ENCODE measurements at places on chromosomes 1 and 21.

DNA sequence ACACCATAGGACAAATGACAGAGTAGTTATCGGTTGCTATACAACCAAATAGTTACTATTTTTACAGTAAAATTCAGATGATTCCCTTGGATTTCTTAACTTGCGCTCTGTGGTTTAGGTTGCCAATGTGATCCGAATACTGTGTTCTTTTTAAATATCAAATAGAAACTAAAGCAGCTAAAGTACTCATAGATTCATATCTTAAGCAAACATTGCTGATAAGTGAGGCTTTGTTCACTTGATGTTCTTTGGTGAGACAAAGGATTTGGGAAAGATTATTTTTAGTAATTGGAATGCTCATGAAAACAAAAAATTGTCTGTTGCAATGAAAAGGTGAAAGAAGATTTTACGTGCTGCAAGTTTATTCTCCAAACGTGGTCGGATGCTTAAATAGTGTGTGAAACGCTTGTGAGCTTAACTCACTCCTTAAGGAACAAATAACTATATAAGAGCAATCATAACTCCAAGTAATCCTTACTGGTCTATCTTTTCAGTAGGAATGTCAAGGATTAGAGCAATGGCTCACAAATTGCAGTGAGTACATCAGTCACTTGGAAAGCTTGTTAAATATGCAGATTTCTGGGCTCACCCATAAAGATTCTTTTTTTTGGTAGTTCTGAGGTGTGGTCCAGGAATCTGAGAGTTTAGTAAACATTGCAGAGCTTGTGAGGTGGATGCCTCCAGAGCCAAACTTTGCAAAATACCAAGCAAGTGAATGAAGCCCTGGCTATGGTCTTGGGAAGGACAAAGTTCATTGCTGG, 31.8 kb upstream of the PDC start:
- DNase-seq, result no peak

GRCh38 chr1:72009173-72010093, 272.9 kb downstream of the NEGR1 start:
- DNase-seq, result no peak

DNA sequence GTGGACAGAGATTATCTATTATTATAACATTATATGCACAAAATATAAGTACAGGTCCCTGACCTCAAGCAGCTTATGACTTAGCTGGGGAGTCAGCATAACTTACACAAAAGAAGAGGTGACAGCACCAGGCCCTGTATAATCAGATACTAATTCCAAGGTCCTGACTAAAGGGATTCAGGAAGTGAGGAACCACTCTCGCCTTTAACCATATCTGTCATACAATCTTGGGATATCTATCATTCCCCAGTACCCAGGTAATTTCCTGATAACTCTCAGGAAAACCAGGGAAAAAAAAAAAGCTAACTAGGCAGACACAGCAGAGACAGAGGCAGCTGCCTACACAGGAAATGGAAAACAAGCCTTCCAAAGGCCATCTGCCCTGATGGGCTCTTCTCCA, 78.5 kb upstream of the CAMK1G start:
- DNase-seq, result no peak

DNA sequence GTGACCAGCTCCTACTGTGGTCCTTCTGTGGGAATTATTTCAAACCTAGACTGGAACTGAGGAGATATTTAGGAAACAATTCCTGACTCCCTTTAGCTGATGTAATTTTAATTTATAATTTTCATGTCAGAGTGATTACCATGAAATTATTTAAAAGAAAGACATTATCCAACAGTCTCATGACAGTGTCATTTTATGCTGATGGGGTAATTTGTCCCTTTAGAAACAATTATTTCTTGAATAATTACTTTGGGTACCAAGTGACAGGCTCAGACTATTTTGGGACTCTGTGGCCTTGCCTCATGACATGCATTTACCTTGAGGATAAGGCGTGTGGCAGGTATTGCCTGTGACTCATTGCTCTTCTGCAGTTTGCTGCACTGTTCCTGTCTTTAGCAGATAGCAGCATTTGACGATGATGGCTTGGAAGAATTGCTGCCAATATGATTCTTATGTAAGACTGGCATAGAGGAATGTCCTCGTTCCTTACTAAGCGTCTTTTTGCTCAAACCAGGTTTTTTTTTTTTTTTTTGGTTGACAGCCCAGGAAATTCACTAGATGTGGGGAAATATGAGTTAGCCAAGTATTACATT, 206.0 kb upstream of the HMCN1 start:
- no peak for DNase-seq

DNA sequence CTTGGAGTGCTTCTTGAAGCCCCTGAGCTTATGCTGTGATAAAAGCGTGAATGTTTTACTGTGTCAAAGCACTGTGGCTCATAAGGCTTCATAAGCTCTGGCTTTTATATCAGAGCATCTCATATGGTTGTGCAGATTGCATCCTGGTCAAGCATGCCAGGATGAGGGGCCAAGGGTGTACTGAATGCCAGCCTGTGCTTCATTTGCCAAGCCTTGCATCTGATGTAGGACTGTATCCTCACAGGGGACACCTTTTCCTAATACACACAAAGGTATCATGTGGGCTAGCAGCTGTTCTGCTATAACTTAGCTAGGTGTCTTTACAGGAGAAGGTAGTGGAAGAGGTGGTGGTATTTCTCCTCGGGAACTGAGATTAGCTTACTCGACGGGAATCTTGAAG, 134.7 kb downstream of the ST6GALNAC3 start:
- DNase-seq, result no peak

DNA sequence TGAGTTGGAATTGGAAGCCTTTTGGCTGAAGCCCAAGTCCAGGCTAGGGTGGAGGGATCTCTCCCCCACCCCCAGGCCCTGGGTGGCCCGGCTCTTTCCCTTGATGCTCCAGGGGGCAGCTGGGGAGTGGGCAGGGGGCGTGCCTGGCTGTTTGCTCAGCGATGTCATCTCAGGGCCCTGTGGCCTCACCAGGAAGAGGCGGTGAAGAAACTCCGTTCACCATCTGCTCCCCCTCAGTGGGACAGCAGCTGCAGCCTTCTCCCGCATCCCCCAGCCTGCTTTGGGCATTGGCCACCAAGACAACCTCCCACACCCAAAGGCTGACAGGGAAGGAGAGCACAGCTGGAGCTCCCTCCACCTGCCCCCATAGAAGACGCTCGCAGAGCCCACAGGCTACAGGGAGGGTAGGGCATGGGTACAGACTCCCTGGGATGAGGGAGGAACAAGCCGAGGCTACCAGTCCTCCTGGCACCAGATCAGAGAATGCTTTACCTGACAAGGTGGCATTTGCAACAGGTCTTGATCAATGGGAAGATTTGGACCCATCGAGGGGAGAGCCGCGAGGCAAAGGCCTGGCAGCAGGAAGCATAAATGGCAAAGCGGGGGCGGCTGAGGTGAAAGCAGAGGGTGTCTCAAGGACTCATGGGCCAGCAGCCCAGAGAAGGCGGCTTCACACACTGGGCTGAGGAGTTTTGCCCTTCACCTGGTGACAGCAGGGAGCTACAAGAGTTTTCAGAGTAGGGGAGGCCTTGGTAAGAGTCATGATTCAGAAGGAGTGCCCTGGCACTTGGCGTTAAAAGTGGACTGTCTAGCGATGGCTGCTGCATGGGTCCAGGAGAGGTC, 6.5 kb upstream of the GUCA2A start:
- DNase-seq, result no peak

All from CD4-positive, alpha-beta T cell treated with Interleukin-21 for 1 hour (primary cell).